HuH-7 (cell line): ENCODE measurements at places on chromosomes 11 and 22.

GRCh38 chr22:44522526-44523170 is 24.6 kb upstream of the RTL6 start:
- DNase-seq = no peak

- no peak for DNase-seq
These were observed 615.9 kb upstream of the FAT3 start for GRCh38 chr11:91608677-91609076.

GRCh38 chr11:31625868-31626267 is 116.3 kb downstream of the ELP4 start:
- DNase-seq = no peak

DNA sequence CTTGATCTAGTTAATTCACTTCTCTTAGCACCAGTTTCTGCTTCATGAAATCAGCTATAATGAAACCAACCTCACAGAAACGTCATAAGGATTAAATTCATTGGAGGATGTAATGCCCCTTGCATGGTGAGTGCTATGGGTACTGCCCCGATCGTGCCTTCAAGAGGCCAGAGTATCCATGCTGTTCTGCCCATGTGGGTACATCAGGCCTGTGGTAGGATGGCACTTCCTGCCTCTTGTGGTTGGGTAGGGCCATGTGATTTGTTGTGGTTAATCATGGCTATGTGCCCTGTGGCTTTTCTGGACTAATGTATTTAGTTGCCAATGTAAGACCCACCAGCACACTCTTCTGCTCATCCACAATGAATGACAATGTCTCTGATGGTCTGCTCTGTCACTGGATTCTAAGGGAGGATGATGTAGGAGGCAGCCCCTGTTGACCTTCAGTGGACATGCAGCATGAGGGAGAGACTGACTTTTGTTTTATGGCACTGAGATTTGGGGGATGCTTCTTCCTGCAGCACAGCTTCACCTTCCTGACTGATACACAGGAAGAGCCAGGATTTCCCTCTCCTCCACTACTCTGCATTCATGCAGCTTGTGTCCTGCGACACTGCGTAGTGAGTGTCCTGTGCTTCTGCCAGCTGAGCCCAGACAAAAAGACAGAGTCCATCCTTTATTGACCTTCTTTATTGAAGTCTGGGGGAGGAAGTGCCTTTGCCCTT is 66.2 kb downstream of the DHCR7 start:
- no peak for DNase-seq

DNA sequence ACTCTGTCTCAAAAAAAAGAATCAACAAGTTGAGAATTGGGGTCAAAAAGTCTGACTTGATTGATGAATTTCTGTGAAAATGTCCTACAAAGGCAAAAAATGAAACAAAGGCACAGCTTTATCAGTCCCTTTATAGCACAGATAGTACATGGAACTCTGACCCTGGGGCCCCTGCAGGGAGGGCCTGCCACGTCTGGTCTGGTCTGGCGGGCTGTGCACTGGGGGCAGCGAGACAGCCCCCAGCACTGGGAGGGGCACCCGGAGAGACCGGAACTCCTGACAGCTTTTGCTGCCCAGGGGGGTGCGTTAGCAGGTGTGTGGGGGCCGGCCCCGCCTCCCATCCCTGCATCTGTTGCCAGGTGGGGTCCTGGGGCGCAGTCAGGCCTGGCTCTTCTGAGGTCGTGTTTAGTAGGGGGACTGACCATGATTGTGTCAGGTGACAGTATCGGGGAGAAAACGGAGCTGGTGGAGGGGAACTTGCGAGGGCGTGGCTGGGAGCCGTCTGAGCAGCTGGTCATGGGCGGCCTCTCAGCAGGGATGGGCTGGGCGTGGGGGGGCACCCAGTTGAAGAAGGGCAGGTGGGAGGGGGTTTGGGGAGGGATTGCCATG is 51.7 kb downstream of the GRAMD4 start:
- DNase-seq = peak; percentile 68

DNA sequence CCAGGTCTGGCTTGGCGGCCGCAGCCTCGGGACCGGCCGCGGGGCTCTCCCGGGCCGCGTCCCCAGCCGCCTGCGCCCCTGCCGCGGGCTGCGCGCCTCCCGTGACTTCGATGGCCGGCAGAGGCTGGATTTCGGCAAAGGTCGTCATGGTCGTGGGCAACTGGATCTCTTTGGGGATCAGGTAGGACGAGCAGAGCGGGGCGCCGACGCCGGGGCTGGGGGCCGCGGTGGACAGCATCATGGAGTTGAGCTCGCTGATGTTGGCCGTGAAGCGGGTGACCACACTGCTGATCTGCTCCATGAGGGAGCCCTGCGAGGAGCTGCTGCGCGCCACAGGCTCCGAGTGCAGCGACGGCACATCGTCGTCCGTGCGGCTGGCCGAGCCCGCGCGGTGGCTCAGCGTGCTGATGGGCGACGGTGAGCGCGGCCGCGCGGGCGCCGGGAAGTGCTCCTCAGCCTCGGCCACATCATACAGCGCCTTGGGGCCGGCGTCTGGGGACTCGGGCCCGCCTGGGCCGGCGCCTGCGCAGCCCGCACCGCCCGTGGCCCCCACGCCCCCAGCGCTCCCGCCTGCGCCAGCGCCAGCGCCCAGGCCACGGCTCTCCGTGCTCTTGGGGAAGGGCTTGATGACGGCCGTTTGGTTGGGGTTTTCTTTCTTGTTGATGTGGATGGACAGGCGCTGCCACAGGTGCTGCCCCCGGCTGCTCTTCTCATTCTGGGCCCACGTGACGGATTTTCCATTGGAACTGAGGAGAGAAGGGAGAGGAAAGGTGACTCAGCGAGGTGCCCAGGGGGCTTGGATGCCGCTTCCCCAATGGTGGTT is 171.4 kb upstream of the CTSC start:
- no peak for DNase-seq

DNA sequence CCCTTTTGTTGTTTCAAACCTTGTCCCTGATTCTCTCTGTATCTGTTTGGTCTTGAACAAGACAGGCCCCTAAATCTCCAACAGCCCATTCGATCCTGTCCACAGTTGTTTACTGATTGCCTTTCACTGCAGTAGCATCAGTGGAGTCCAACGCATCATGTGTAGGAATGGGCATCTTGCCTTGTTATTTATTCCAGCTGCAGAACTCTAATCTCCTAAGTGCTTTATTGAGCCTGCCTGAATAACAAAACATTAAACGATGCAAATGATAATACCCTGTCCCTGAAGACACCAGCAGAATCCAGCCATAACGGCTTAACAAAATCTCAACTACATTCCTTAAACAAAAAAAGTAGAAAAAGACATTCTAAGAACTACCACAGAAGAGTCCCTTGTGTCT is 50.1 kb downstream of the SLC35F2 start:
- no peak for DNase-seq

- no peak for DNase-seq
These were observed 7.7 kb downstream of the SLC35E4 start for GRCh38 chr22:30643055-30643875.

DNA sequence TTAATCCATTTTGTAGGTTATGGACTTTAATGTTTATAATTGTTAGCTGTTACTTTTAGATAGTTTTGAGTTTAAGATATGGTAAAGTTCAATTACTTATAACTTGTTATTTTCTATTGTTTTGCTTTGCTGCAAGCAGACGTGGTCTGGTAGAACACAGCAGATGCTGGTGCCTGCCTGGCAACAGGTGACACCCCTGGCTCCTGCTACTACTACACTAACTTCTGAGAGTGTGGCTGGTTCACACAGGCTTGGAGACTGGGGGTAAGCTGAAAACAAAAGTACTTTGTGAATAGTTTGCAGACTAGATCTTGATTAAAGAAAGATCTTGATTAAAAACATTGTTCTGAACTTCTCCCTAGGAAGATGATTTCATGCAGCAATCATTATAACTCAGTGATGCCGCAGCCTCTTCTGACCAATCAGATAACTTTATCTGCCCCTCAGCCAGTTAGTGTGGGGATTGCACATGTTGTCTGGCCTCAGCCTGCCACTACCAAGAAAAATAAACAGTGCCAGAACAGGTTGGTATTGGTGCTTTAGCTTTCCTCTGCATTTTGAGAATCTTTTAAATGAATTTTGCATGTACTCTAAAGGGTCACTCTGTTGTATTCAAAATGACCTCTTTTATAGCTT is 90.4 kb downstream of the HIPK3 start:
- no peak for DNase-seq

- DNase-seq = no peak
These were observed 27.5 kb downstream of the LARGE2 start for GRCh38 chr11:45949992-45950407.

GRCh38 chr11:119749006-119749565 is 20.1 kb upstream of the NECTIN1 start:
- no peak for DNase-seq

DNA sequence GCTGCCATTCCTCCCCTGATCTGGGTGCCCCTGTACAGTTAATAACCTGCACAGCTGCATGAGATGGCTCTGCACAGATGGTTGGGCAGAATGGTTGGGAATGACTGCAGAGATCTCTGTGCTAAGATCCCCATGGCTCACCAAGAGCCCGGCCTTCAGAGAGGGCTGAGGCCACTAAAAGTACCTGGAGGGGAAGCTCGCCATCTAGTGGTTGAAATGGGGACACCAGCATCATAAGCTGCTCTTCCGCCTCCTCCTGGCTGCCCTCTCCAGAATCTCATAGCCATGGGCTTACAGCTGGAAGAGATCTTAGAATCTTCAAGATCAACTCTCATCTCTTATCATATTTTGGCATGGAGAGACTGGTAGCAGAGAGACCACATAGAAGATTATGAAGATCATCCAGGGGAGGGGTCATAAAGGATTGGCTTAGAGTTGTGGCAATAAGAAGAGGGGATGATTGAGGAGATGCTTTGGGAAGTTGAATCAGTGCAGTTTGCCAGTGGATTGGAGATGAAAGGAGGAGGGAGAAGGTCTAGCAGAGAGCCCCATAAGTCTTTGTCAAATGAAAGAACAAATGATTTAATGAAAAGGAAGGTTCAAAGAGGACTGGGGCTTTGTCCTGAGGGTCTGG is 22.0 kb upstream of the TLCD5 start:
- DNase-seq = peak; percentile 12

GRCh38 chr11:36512016-36512415 is 1.9 kb upstream of the TRAF6 start:
- DNase-seq = no peak

DNA sequence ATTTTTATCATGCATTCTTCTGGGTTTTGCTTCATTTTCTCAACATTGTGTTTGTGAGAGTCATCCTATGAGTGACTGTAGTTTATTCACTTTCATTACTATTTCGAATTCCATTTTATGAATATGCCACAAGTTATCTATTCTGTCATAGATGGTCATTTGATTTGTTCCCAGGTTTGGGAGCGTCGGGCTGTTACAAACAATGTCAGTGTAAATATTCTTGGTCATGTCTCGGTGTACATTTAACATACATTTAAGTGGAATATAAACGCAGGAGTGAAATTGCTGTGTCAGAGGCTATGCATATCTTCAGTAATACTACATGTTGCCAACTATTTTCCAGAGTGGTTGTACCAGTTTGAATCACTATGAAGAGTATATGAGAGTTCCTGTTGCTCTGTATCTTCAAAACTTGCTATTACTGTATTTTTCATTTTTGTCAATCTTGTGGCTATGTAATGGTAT is 2.4 kb downstream of the TRIM44 start:
- no peak for DNase-seq
